Stimulated activated CD8-positive, alpha-beta memory T cell treated with anti-CD3 and anti-CD28 coated beads, Interleukin-15, amount 100 ng/mL, for 4 hours (primary cell): ENCODE measurements at places on chromosomes 13 and 19.

DNA sequence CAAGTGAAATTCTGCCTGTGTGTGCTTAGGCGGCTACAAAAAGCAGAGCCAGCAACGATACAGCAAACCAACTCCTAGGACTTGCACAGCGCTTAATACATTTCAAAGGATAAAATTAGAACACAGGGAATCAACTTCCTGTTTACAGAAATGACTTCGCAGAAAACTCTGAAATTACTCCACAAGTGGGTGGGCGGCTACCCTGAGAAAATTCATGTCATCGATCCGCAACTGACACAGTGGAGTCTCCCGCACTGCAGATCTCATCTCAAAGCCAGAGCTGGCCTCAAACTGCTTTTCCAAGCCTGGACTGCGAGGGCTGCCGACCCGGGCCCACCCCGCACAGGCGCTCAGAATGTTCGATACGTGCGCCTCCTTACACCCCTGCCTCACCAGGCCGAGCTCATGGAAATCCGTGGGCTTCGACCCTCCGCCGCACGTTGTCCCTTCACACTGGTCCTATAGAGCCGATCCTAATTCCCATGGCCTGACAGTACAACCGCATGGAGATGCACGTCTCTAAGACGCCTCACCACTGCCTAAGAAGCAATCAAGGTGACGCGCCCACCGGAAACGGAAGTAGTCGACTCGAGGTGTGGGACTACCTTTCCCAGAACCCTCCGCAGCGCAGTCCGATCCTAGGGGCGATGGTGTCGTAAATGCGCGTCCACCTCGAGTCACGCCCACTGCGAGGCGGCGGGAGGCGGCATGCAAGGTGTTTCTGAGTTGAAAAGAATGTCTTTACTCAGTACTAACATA lies at the start of gene ZNF229:
Gene ZNF229 (minus strand): TSS at position 557 of the 759 bp plus-strand sequence. CDS start 5,625 bp downstream, outside the sequence.
- peak; percentile 57 for DNase-seq

- DNase-seq, result no peak
Measured at GRCh38 chr13:51998723-51999509, 12.3 kb downstream of the ATP7B start.

DNA sequence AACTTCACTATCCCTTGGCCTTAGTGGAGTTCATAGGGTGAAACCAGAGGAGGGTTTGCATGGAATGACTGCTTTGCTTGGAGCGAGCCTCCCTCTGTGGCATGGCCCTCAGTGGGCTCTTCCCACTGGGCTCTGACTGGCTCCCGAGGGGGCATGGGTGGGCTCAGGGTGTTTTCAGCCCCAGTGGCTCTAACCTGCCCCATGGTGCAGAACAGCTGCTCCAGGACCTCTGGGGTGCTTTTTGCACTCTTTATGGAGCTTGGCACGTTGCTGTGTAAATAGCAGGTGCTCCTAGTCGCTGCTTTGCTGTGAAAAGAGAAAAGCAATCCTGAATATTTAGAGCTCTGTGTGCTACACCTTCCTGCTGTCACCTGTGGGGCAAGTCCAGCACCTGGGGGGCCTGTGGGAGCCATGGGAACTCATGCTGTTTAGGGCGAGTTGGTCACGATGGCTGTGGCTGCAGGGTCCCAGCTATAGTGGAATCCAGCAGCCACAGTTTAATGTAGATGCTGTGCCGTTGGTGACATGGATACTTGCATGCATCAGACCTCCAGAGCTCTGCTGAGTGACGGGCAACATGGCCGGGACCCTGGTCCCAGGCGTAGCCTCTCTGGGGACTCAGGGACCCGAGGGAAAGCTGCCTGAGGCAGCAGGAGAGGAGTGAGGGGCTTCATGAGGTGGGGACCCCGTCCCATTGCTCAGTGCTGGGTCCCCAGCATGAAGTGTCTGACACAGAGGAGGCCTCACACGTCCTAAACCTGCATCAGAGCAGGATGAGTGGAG lies 14.3 kb upstream of the MCF2L start:
- DNase-seq, result no peak

DNA sequence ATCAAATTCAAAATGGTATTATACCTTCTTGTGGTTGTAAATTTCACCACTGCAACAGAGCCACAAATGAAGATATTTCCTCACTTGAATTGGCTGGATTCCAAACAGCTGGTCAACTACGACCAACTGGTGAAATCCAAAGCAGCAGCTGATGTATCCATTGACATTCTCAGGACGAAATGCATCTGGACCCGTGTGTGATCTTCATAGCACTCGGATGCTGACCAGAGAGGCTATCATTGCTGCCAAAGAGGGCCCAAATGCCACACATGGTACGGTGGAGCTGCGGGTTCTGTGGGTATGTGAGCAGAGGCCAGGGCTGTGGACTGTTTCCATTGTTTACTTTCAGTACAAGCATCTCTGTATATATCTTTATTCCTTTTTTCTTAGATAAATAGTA lies 25.6 kb upstream of the PCCA start:
- DNase-seq, result no peak

- DNase-seq, result no peak
Measured at GRCh38 chr19:23770672-23771250, 12.1 kb upstream of the ZNF681 start.

GRCh38 chr13:58329746-58330145 lies 698.2 kb downstream of the PCDH17 start:
- no peak for DNase-seq

GRCh38 chr13:94346261-94347019 lies 133.0 kb downstream of the DCT start:
- DNase-seq, result no peak

DNA sequence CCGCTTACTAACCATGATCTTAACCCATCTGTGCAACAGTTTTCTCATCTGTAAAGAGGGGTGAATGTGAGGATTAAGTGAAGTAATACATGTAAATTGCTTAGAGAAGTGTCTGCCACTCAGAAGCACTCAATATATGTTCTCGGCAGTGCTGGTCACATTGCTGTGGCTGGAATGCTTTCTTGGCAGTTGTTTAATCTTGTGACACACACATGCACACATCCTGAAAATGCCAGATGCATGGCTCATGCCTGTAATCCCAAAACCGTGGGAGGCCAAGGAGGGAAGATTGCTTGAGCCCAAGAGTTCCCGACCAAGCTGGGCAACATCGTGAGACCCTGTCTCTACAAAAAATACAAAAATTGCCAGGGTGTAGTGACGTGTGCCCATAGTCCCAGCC lies 4.9 kb upstream of the DMKN start:
- no peak for DNase-seq

DNA sequence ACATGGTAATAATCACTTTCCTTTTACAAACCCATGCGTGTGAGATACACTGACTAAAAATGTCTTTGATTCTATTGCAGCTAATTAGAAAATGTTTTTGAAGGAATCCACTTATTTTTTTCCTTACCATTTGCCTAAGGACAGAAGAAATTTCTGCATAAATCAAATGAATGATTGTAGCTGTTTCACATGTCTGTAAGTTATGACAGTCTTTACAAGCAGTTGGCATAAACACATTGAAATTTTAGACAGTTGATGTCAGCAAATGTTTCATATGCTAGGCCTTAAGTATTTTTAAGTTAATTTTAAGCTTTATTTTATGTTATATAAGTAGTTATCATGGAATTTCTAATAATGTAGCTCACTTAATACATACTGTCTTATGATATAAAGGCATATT lies 598.4 kb upstream of the SLITRK6 start:
- DNase-seq, result no peak

GRCh38 chr19:41565379-41565720 lies 10.6 kb upstream of the CEACAM21 start:
- no peak for DNase-seq

DNA sequence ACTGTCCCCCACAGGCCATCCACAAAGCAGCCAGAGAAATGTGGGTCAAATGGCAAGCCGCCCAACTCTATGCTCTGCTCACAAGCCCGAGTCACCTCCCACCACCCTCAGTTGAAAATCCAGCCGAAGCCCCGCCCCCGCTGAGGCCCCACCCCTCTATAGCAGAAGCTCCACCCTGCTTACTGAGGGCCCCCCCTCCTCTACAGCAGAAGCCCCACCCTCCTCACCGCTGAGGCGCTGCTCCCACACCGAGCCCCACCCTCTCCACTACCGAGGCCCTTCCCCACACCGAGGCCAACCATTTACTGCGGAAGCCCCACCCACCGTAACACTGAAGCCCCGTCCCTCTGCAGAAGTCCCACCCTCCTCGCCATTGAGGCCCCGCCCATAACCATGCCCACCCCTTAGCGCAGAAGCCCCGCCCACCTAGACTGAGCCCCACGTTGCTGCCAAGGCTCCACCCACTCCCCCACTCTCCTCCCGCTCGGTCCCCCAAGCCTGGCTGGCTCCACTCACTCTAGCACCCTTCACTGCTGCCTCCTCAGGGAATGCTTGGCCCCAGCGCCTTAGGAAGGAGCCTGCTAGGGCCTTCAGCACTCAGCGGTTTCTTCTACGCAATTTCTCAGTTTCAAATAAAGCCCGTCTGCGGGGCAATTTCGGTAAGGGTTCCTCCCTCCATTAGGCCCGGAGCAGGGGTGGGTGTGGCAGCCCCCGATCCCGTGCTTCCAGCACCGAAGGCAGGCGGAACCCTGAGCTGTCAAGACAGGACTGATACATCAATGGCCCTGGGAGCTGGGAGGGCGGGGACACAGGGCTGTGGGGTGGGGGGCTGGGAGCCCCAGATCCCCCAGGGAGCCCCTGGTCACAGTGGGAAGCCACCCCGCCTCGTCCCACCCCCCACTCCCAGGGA lies 9.0 kb upstream of the MYDGF start:
- DNase-seq, result no peak

DNA sequence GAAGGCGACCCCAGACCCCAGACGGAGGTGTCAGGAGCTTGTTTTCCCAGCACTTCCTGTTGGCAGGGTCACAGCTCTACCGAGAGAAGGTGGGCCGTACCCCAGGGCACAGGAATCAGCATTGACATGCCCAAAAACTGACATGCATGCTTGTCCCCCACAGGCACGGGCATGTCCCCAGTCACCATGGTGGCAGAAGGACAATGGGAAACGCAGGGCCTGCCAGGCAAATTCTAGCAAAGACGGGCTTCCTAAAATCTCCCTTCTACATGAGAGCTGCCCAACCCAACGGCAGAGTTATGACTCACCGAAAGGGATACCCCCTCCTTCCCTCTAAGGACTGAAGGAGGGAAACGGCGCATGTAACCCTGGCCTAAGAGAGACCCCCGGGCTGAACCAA lies 18.5 kb downstream of the TSHZ3 start:
- no peak for DNase-seq

- DNase-seq, result no peak
Measured at GRCh38 chr13:26721251-26722121, 39.1 kb downstream of the GPR12 start.

GRCh38 chr13:30165071-30165470 lies 142.3 kb downstream of the KATNAL1 start:
- DNase-seq, result no peak

- DNase-seq, result no peak
Measured at GRCh38 chr19:50300814-50301606, 28.2 kb downstream of the KCNC3 start.

- no peak for DNase-seq
Measured at GRCh38 chr19:33345163-33345562, 28.3 kb upstream of the CEBPG start.

DNA sequence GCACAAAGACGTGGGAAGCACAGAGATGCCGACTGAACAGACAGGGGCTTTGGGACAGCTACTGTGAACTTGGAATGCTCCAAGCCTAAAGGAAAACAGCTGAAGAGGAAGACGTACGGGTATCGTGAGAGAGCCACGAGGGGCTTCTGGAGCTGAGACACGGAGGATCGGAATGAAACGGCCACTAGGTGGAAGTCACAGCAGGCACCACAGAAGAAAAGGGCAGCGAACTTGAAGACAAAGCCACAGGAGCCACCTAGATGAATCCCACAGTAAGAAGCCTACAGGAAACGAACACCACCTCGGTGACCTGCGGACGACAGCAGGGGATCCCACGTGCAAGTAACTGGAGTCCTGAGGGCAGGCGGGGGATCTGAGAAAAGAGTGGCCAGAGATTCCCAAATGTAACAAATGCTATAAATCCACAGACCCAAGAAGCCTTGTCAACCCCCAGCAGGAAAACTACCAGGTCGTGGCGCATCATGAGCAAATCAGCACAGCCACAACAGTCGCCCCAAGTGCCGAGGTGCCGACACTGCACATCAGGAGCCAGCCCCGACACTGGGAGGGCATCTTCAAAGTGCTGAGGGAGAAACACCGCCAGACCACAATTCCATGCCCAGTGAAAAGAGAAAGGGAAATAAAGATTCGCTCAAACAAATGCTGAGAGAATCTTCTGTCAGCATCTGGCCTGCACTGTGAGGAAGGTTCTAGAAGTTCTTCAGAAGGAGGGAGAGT lies 39.3 kb upstream of the ISYNA1 start:
- no peak for DNase-seq

DNA sequence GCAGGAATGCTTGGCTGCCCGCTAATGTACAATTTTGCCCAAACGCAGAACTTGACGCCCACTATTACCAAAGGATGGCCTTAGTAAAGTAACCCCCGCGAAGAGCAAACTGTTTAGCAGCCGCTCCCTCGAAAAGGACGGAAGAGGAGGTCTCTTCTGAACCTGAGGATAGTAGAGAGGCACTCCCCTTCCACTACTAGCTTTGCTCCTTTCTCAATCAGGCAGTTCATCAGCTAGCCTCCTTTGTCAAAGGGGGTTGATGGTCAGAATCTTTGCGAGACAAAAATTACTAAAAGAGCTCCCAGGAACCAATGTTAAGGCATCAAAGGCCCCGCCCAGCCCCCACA lies 534 bp downstream of the CAB39L start:
- DNase-seq, result no peak

DNA sequence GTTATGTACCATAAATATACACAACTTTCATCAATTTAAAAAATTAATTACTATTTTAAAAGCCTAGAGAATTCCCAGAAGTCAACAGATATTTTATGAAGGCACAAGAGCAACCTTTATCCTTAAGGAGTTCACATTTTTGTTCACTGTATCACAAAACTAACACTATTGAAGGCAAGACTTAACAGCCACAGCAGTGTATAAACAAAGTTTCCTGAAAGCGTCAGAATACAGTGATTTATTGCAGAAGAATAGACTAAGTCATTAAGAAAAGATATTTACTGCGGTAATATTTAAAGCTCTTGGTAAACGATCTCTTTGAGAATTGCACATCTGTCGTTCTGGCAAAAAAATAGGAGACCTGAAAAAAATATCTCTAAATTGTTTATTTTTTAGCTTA lies 419.3 kb upstream of the NBEA start:
- DNase-seq, result no peak
